ENCODE measurements at places on chromosomes 6 and 20.
A peak's percentile ranks its signal among the peaks of the same experiment; 100 is the strongest.

DNA sequence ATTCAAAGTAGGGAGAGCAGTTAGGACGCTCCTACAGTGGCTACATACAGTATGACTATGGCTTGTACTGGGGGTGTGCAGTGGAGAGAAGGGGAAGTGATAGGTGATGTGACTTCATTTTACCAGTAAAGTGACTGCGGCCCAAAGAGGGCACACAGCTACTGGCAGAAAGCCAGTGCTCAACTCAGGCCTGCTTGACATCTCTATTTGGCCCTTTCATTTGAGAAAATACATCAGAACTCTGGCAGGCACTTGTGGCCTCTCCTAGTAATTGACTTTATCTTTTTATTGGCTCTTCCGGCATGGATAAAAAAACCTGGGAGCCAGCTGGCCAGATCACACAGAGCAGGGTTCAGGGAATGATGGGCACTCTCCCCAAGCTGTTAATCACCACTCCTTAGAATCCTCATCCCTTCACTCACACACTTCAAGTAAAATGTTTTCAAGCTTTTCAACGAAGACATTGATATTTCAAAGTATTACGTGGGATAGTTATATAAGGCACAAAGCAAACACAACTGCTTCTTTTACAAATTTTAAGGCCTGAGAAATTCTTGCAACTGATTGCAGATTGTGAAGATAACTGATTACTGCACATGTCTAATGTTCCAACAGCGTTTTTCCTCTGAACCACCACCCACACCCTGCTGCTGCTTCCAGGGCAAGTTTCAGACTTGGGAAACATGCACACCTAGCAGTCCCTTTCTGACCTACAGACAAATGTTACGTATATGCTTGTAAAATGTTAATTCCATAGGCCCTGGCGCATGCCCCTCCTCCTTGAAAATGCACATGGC, 73.5 kb downstream of the TNFRSF21 start:
- DNase-seq, result peak; percentile 80

GRCh38 chr20:17505636-17506517, 25.3 kb downstream of the BFSP1 start:
- no peak for DNase-seq

DNA sequence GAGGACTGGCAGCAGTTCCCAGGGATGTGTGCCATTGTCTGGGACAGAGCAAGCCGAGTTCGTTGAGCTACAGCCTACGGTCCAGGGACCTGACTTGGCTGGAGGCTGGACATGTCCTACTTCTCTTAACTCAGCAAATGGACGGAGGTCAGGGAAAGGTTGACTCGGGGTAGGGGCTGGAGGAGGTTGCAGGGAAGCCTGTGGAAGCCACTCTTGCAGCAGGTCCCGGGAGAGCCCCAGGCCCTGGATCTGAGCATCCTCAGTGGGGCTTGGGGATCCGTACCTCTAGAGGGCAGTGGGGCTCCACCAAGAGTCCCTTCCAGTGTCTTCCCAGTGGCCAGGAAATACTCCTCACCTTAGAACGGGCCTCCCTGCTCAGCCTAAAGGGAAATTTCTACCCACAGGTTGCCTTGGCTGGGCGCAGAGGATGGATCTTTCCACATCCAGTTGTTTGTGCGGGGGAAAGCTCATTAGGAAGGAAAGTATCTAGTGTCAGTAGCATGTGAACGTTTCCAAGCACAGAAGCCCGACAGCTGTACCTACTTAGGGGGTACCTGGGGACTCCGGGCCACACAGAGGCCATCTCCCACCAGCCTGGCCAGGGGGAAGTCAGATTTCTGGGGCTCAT, 170.2 kb downstream of the NFATC2 start:
- peak; percentile 15 for DNase-seq

DNA sequence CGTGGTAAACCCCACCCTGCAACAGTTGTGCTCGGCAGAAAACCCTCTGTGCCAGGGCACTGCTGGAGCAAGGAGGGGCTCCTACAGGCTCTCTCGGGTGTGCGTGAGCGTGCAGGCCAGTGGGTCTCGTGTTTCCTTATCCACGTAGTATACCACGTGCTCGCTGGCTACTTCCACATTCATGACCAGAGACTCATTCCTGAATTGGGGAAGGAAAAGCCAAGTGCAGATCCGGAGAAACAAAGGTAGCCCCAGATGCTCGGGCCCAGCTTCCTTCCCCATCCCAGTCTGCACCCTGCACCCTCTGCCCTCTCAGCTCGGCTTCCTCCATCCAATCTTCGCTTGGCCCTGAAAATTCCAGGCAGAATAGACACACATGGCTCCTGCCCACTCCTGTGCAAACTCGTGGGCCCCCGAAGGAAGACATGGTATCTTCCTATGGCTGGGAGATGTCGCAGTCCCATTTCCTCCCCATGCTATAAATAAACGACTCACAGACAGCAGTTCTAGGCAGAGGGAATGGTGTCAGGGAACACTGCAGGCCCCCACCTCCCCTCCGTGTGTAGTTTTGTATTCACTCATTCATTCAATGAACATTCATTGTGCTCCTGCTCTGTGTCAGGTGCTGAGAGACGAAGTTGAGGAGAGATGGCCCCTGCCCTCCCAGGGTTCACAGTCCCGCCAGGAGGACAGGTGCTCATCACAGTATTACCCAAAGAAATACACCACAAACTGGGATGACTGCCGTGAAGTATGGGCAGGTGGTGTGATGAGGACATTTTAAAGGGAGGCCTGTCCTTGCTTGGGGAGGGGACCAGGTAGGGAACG, 29.6 kb downstream of the NPEPL1 start:
- DNase-seq, result no peak

- DNase-seq, result no peak
These were observed 61.3 kb downstream of the TNFRSF21 start for GRCh38 chr6:47248446-47248845.

DNA sequence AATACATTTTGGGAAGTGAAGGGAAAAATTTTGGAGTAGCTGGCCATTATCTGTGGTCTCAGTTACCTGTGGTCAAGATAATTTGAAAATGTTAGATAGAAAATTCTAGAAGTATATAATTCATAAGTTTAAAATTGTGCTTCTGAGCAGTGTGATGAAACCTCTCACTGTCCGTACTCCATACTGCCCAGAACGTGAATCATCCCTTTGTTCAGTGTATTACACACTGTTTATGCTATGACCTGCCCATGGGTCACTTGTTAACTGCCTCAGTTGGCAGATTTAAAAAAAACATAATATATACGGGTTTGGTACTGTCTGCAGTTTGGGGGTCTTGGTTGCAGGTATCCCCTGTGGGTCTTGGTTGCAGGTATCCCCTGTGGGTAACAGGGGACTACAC, 4.1 kb upstream of the CALHM5 start:
- no peak for DNase-seq

DNA sequence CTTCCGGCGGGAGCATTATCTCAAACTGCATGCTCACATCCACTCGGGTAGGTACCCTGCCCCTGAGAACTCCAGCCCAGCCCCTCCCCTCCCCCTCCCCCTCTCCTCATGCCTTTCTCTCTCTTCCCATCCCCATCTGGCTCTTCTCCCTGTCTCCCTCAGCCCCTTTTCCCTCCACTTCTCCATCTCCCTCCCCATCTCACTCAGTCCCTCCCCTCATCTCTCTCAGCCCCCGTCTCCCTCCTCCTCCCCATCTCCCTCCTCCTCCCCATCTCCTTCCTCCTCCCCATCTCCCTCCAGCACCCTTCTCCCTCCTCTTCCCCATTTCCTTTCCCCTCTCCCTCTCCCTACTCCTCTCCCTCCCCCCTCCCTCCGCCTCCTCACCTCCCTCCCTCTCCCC, 27.3 kb upstream of the CHMP4B start:
- no peak for DNase-seq

- DNase-seq, result no peak
These were observed 855 bp upstream of the WFDC5 start for GRCh38 chr20:45115829-45116228.

All from NCI-H2029 (cell line).